ENCODE measurements at places on chromosomes 16 and 17.

GRCh38 chr16:62967163-62967562 lies 930.9 kb upstream of the CDH8 start:
- no peaks in the 10 kb centered on the region for H3K36me3 ChIP-seq
- DNase-seq = no peak

DNA sequence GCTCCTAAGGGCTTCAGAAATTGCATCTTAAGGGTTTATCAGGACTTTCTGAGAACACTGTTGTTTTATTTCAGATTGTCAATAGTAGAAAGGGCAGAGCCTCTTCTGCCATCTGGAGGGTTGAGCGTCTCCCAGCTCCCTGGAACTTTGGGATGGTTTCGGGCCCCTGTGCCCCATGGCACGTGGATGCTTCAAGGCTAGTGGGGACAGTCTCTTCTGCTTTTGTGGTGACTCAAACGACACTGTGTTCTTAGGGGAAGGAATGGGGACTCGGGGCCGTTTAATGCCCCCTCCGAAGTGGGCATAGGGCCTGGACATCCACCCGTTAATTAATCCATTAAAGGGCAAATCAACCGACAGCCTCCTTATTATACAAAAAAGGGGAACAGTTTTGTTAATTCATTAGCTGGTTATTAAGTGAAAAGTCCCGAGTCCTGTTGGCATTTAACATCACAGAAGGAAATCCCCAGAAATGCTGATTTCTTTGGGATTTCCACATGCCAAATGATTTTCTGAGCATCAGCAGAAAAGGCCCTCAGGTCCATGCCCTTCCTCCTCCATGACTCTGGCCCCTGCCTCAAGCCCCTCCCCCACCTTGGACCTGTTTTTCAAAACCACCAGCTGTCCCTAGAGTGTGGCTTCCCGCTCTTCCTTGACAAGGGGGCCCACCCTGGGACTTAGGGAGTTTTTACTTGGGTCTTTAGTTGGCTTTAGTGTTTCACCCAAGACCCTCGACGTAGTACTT lies 68.7 kb downstream of the ARSG start:
- H3K27me3 ChIP-seq = no peaks in the 10 kb centered on the region
- H3K36me3 ChIP-seq = no peaks in the 10 kb centered on the region
- H3K27ac ChIP-seq = no peak overlapping the region
- no peaks in the 10 kb centered on the region for H3K4me1 ChIP-seq
- no peak overlapping the region for H3K4me3 ChIP-seq
- DNase-seq = no peak

GRCh38 chr17:7835814-7836595 lies 2.0 kb downstream of the KDM6B start:
- H3K4me3 ChIP-seq = peak overlapping the region; percentile 58
- peak overlapping the region; percentile 92 for H3K27ac ChIP-seq
- H3K36me3 ChIP-seq = peaks cover 9% of the 10 kb centered on the region
- peaks cover 19% of the 10 kb centered on the region for H3K4me1 ChIP-seq
- DNase-seq = peak; percentile 82

DNA sequence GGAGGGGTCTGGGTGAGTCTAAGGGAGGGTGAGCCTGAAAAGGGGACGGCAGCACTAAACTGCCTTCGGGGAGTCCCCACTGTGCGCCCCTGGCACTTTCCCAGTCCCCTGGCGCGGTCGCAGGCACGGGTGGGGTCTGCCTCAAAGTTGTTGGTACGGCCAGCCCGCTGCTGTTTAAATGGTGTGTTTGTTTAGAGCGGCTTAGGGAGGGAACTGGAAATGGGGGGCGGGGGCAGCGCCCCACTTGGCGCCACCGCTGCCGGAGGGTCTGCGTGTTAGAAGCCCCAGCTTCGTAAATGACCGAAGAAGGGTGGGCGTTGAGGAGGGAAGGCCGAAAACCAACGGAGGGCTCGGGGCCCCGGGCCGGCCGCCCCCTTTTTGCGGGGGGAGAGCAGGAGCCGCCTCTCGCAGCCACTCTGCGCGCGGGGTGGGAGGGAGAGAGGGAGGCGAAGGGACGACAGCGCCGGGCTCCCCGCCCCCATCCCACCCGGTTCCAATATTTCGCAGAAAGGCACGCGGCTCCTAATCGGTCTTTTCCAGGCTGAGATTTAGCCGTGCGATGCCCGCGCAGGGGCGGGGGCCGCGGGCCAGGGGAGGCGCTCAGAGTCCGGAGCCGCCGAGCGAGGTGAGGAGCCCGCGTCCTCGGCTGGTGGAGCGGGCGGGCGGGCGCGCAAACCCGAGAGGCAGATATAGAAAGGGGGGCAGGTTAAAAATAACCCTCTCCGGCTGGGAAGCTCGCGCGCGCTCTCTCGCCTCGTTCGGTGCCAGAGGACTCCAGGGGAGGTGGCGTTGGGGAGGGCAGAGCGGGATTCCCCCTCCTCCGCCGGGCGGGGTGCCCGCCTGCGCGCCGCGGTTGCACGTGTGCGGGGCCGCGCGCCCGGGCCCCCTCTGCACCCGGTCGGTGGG lies 54.9 kb downstream of the SREBF1 start:
- no peaks in the 10 kb centered on the region for H3K36me3 ChIP-seq
- H3K27ac ChIP-seq = peak overlapping the region; percentile 75
- no peaks in the 10 kb centered on the region for H3K27me3 ChIP-seq
- peak overlapping the region; percentile 34 for H3K4me3 ChIP-seq
- peaks cover 19% of the 10 kb centered on the region for H3K4me1 ChIP-seq
- no peak for DNase-seq

- no peaks in the 10 kb centered on the region for H3K36me3 ChIP-seq
- H3K4me3 ChIP-seq = no peak overlapping the region
- no peak overlapping the region for H3K27ac ChIP-seq
- DNase-seq = peak; percentile 64
- H3K4me1 ChIP-seq = peaks cover 9% of the 10 kb centered on the region
Measured at GRCh38 chr16:57533431-57534336, 2.7 kb downstream of the CCDC102A start.

DNA sequence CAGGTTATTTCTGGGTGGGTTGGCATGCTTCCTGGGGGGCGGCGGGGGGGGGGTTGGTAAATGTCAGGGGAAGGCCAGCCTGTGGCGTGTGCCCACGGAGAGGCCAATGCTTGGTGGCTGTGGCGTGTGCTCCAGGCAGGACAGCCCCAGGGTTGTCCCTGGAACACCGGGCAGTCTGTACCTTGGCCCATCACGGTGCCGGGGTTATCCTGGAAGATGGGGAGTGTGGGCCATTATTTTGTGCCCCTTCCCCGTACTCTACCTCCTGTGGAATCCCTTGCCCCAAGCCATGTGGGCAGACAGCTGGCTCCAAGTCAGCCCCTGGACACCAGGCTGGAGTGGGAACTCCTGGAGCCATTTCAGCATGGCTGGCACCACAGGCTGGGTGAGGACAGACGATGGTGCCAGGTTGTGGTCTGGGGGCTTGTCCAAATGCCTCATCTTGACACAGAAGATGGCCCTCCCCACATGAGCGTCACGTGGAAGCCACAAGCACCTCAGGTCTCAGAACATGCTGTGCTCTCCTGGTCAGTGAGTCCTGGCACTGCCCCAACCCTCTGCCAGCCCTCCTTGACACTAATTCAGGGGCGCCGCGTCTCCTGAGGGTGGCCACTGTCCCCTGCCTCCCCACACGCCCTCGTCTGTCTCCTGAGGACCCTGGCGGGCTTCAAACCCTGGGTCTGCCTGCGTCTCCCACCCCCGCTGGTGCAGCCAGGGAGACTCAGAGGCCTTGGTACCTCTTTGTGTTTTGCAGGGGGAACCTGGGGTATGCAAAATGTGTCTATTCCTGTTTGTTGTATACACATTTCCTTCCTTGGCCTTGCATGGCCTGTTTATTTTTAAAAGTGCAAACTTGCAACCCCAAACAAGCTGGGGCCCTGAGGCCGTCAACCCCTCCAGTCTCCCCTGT lies 4.3 kb downstream of the SLC16A3 start:
- H3K4me3 ChIP-seq = no peak overlapping the region
- peaks cover 85% of the 10 kb centered on the region for H3K36me3 ChIP-seq
- DNase-seq = no peak
- no peaks in the 10 kb centered on the region for H3K27me3 ChIP-seq
- peaks cover 53% of the 10 kb centered on the region for H3K4me1 ChIP-seq

DNA sequence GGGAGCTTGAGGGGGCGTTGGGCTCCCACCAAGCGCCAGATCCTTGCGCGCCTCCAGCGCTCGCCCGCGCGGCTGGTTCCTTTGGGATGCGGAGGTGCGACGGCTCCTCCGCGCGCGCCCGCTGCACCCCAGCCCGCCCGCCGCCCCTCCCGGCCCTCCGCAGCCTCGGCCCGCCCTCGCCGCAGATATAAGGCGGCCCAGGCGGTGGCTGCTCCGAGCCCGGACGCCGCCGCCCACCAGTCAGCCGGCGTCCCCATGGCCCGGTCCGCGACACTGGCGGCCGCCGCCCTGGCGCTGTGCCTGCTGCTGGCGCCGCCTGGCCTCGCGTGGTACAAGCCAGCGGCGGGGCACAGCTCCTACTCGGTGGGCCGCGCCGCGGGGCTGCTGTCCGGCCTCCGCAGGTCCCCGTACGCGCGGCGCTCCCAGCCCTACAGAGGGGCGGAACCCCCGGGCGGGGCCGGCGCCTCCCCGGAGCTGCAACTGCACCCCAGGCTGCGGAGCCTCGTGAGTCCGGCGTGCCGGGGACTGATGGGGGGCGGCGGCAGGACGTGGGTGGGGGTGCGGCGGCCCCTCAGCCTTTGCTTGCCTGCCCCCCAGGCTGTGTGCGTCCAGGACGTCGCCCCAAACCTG lies at the start of gene NPB:
Gene NPB (plus strand): TSS at position 216 of the 630 bp plus-strand sequence. CDS start 40 bp downstream, at position 256.
- H3K27ac ChIP-seq = no peak within 1 kb of the TSS
- DNase-seq = peak; percentile 59
- H3K27me3 ChIP-seq = no peaks in the 10 kb centered on the region
- H3K4me3 ChIP-seq = peak within 1 kb of the TSS; percentile 9

DNA sequence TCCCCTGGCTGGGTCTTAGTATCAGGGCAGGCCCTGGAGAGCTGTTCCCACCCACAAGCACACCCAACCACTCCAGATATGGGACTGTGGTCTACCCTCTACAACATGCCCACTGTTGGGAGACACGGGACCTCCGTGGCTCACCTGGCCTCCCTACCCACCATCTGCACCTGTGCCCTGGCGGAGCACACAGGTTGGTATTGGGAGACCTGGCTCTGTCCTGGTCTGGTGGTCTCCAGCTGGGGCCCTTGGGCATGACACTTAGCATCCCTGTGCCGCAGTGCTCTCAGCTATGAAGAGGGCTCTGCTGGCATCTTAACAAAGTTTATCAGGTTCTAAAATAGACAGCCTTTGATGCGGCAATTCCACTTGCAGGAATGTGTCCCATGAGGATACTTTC lies 5.8 kb downstream of the C16orf95 start:
- no peak overlapping the region for H3K4me3 ChIP-seq
- H3K27ac ChIP-seq = no peak overlapping the region
- no peaks in the 10 kb centered on the region for H3K27me3 ChIP-seq
- no peak for DNase-seq
- H3K4me1 ChIP-seq = no peaks in the 10 kb centered on the region

GRCh38 chr17:36000732-36001109 lies 632 bp downstream of the CCL15 start:
- H3K4me1 ChIP-seq = no peaks in the 10 kb centered on the region
- DNase-seq = no peak
- H3K36me3 ChIP-seq = no peaks in the 10 kb centered on the region
- H3K27me3 ChIP-seq = no peaks in the 10 kb centered on the region

- peaks cover 60% of the 10 kb centered on the region for H3K4me1 ChIP-seq
- H3K27ac ChIP-seq = peak overlapping the region; percentile 90
- H3K4me3 ChIP-seq = no peak overlapping the region
- peaks cover 5% of the 10 kb centered on the region for H3K36me3 ChIP-seq
- DNase-seq = peak; percentile 2
Measured at GRCh38 chr17:17934806-17935205, 37.4 kb downstream of the TOM1L2 start.

- no peaks in the 10 kb centered on the region for H3K36me3 ChIP-seq
- H3K4me1 ChIP-seq = no peaks in the 10 kb centered on the region
- DNase-seq = no peak
- H3K4me3 ChIP-seq = no peak overlapping the region
Measured at GRCh38 chr16:49419862-49420261, 46.3 kb downstream of the C16orf78 start.

DNA sequence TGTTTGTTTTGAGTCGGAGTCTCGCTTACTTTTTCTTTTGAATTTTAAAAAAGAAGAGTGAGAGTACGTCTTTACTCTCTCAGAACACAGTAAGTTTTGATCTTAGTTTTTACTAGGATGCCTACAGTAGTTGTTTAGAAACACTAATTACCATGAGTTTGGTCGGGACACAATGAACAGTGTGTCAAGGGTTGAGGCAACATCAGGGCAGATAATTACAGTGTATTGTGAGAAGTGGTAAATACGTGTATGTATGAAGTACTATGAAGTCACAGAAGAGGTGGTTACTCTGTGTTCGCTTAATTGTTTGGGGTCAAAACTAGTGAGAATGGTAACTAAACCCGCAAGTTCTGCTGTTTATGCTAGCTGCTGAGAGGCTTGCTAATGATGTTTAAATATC lies 18.2 kb downstream of the PAFAH1B1 start:
- H3K4me3 ChIP-seq = no peak overlapping the region
- DNase-seq = no peak
- H3K36me3 ChIP-seq = peaks cover 29% of the 10 kb centered on the region
- H3K27ac ChIP-seq = no peak overlapping the region
- H3K27me3 ChIP-seq = no peaks in the 10 kb centered on the region
- H3K4me1 ChIP-seq = no peaks in the 10 kb centered on the region

GRCh38 chr16:87698676-87699199 lies 67.0 kb downstream of the KLHDC4 start:
- no peaks in the 10 kb centered on the region for H3K27me3 ChIP-seq
- peaks cover 16% of the 10 kb centered on the region for H3K36me3 ChIP-seq
- DNase-seq = no peak
- H3K4me1 ChIP-seq = no peaks in the 10 kb centered on the region

- no peaks in the 10 kb centered on the region for H3K4me1 ChIP-seq
- H3K27ac ChIP-seq = no peak overlapping the region
- H3K27me3 ChIP-seq = no peaks in the 10 kb centered on the region
- H3K36me3 ChIP-seq = no peaks in the 10 kb centered on the region
Measured at GRCh38 chr17:71032746-71033273, 863.5 kb downstream of the KCNJ2 start.

- no peaks in the 10 kb centered on the region for H3K4me1 ChIP-seq
- H3K27ac ChIP-seq = no peak overlapping the region
- no peak overlapping the region for H3K4me3 ChIP-seq
- H3K36me3 ChIP-seq = no peaks in the 10 kb centered on the region
- H3K27me3 ChIP-seq = peaks cover 82% of the 10 kb centered on the region
- DNase-seq = no peak
Measured at GRCh38 chr17:74351552-74352210, 10.0 kb downstream of the BTBD17 start.

- no peak overlapping the region for H3K27ac ChIP-seq
- H3K36me3 ChIP-seq = no peaks in the 10 kb centered on the region
- H3K4me1 ChIP-seq = no peaks in the 10 kb centered on the region
Measured at GRCh38 chr16:51134269-51134812, 16.7 kb downstream of the SALL1 start.

- H3K4me3 ChIP-seq = no peak overlapping the region
- H3K4me1 ChIP-seq = peaks cover 77% of the 10 kb centered on the region
- H3K36me3 ChIP-seq = no peaks in the 10 kb centered on the region
- peak; percentile 48 for DNase-seq
Measured at GRCh38 chr17:50048146-50048720, 7.7 kb upstream of the ITGA3 start.
